Stimulated activated CD8-positive, alpha-beta memory T cell treated with anti-CD3 and anti-CD28 coated beads, Interleukin-2, amount 100 ng/mL, for 48 hours (primary cell): ENCODE measurements at places on chromosomes 4 and X.

DNA sequence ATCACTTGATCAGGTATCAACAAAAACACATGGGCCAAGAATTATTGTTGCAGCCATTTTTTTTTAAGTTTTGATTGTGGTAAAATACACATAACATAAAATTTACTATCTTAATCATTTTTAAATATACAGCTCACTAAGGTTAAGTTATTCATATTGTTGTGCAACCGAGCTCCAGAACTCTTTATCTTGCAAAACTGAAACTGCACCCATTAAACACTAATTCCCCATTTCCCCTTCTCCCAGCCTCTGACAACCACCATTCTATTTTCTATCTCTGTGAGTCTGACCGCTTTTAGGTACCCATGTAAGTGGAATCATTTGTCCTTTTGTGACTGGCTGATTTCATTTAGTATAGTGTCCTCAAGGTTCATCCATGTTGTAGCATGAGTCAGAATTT lies 126.2 kb upstream of the NDP start:
- no peak for DNase-seq

GRCh38 chr4:95428291-95429070 lies 120.3 kb downstream of the UNC5C start:
- no peak for DNase-seq

GRCh38 chrX:107742700-107743191 lies 32.8 kb downstream of the TSC22D3 start:
- no peak for DNase-seq

DNA sequence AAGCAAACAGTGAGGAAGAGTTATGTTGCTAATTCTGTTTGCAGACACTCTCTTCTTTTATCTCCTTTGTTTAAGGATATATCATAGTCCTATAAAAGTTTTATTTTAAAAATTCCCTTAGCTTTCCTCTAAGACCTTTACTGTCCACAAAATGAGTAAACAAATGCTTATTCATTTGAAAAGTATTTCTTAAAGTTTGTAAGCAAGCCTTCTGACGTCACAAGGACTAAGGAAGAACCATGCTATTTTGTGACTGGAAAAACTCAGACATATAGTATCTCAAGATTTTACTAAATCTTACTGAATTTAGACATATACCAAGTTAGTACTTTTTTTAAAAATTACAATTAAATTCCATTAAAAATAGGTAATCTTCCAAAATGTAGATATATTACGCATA lies 5.2 kb upstream of the RBMXL3 start:
- no peak for DNase-seq

DNA sequence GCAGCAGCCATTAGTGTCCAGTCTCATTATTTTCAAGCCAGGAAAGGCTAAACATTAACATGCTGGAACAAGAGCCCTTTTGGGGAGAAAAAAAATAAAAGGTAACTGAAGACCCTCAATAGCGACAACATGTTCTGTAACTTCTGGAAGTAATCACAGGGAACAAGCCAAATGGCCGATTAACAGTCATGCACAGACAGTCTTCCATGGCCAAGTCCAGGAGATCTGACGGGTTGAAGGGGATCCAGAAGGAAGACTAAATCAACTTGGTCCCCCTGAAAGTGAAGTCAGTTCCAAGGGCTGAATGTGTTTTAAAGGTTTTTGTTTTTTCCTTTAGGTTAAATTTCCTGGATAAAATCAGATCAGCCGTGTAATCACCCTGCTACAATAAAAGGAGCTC lies 52.5 kb downstream of the LNX1 start:
- DNase-seq: no peak

DNA sequence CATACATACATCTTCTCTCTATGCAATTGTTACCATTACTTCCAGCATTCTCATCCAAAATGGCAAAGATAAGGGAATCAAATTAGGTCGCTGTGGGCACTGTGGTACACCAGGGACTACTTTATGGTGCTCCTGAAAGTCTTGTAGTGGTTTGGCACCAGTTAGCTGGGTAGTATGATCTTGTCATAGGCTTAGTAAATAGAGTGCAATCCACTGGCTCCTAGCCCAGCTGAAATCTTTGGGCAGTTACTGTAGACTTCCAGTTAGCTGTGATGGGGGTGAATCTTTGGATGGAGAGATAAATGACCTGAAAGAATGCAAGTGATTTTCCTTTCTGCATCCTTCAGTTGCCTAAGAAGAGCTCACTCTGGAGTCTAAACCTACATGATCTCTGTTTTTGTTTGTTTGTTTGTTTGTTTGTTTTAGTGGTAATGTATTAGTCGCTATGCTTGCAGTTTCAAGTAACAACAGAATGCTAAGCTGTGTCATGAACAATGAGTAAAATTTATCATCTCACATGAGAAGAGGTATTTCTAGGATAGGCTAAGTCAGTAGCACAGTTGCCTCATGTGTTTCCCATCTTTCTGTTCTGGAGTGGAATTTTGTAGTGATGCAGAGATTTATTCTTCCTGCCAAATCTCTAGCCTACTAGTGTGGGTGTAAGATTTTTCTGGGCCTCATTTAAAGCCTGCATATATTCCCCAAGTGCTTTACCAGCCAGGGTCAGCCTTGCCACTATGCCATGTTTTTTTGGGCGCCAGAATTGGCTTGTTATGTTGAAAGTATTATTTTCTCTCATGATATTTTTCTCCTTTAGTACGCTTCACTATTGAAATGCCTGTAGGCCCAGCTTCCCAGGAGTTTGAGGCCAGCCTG lies 24.2 kb downstream of the HERC3 start:
- no peak for DNase-seq

DNA sequence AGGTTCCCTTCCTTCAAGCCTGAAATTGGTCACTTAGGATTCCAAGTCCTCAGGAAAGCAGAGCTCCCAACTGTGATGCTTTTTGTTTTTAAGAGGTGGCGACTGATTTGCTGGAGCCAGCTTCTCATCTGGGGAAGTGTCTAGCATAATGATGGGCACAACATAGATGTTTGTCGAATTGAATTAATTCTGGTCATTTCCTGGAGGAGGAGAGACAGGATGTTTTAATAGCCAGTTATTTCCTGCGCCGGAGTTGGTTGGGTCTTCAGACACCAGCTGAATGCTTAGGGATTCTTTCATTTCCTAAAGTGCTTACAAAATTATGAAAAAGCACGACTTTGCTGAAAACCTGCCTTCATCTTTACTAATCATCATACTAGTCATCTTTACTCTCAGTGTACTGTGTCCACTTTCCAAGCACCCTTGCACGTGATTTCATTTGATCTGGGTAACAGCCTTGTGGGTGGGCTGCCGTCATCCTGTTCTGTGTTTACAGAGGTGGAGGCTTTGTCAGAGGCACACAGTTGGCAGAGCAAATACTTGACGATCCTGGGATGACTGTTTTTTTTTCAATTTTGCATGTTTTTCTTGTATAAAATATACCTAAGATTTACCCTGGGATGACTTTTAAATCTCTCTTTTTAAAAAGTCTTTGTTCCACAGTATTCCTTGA lies 49.5 kb downstream of the RGS12 start:
- no peak for DNase-seq

GRCh38 chr4:143514169-143514495 lies 630 bp downstream of the SMARCA5 start:
- DNase-seq: no peak

- no peak for DNase-seq
These were observed 33.0 kb upstream of the TTC29 start for GRCh38 chr4:146978641-146979040.

- no peak for DNase-seq
These were observed 3.7 kb downstream of the TAF7L start for GRCh38 chrX:101287402-101287801.

DNA sequence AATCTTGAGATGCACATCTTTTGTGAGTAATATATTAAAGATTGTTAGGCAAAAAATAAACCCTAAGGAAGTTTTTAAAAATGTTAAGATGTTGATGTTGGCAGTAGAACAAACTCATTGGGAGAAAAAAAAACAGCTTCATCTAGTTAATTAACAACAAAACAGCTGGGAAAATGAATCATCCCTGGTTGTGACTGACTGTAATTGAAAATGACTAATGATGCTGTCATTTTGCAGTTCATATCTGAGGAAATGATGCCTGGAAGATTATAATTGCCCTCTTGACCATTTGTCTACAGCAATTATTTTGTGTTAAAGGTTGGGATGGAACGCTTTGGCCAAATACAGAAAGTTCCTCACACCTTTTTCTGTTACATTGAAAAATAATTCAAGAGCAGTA lies 760.4 kb upstream of the FTHL17 start:
- no peak for DNase-seq

GRCh38 chrX:1392376-1393068 lies 609 bp upstream of the SLC25A6 start:
- DNase-seq: peak; percentile 47

GRCh38 chr4:140693562-140693961 lies 62.6 kb downstream of the TBC1D9 start:
- no peak for DNase-seq

GRCh38 chr4:4619821-4620220 lies 78.0 kb upstream of the STX18 start:
- DNase-seq: no peak

DNA sequence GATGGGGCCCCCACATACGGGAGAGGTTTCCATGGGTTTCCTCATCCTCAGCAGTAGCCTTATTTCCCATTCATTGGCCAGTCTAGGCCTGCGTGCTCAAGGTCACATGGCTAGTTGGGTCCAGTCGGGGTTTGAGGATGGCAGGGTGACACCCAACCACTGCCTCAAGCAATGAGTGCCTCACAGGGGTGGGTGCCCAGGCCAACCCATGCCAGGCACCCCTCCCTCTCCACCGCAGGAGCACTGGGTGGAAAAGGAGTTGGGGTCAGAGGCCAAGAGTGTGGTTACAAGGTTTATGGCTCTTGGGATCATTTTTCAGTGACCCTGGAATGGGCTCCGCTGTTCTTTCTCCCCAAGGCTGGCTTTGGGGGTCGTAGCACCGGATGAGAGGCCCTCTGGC lies 3.1 kb downstream of the NSG1 start:
- no peak for DNase-seq

- no peak for DNase-seq
These were observed 23.9 kb downstream of the PDE6B start for GRCh38 chr4:649293-649625.
